NCI-H446 treated with DMSO at 0.1 percent for 48 hours (cell line): ENCODE measurements at places on chromosomes 5 and 9.

DNA sequence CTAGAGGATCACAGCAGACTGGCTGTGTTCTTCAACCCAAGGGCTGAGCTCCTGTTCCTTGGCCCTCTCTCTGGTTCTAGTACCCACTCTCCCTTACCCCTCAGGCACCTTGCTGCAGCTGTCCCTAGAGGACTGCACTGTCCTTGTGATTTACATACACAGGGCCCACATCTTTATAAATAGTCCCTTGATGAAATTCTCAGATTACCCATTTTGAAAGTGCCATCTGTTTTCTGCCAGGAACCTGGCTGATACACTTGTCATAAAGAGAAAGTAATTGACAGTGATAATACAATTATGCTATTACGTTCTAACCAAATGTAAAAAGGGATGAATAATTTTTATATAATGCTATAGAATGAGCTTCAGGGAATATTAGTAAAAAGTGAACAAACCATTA is 16.5 kb upstream of the SPARC start:
- no peak for DNase-seq

- no peak for DNase-seq
Measured at GRCh38 chr5:143308731-143309130, 94.8 kb downstream of the NR3C1 start.

DNA sequence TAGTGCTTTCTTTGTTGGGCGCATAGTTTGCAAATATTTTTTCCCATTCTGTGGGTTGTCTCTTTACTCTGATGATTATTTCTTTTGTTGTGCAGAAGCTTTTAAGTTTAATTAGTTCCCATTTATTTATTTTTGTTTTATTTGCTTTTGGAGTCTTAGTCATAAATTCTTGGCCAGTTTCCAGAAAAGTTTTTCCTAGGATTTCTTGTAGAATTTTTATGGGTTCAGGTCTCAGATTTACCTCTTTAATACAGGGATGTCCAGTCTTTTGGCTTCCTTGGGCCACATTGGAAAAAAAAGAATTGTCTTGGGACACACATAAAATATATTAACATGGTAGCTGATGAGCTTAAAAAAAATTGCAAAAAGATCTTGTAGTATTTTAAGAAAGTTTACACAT is 122.0 kb downstream of the WDR70 start:
- no peak for DNase-seq

DNA sequence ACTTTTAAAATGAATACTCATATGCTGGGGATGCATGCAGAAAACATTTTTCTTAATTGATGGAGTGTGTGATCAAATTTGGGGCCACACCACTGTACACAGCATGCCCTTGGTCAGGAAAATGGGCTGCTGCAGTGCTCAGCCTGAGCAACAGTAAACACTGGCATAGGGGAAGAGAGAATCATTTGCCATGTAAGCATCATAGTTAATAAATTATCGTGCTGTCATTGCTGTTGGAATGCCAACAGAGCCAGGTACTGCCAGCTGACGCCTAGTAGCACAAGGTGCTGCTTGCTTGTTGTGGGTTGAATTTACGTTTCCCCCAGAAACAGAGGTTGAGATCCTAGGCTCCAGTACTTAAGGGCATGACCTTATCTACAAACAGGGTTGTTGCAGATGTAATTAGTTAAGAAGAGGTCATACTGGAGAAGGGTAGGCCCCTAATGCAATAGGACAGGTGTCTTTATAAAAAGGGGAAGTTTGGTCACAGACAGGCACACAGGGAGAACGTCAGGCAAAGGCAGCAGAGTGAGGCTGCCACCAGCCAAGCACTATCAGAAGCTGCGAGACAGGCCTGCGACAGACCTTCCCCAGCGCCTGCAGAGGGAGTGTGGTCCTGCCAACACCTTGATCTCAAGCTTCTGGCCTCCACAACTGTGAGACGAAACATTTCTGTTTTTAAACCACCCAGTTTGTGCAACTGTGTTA is 25.3 kb downstream of the DAP start:
- DNase-seq, result peak; percentile 47

- DNase-seq, result no peak
Measured at GRCh38 chr5:96347502-96348292, 85.4 kb downstream of the PCSK1 start.

- DNase-seq, result no peak
Measured at GRCh38 chr5:14665101-14665822, 744 bp downstream of the OTULIN start.

GRCh38 chr9:129414377-129414992 is 206.4 kb downstream of the C9orf50 start:
- no peak for DNase-seq

DNA sequence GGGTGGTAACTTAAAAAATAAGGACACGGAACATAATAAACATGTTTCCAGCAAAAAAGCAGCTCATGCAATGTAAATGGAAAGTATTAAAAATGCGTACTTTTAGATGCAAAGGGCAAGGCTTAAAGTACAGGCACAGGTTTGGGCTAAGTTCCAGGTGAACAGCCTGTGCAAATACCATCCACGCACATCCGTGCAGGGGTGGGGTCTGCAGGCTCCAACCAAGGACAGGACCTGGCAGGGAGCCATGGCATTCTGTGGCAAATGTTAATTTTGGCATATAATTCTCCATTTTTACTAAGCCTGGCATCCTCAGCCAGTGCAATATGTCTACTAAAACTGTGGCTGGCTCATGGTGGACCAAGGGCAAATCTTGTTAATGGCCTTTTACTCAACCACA is 365.8 kb upstream of the DAP start:
- DNase-seq, result peak; percentile 97

DNA sequence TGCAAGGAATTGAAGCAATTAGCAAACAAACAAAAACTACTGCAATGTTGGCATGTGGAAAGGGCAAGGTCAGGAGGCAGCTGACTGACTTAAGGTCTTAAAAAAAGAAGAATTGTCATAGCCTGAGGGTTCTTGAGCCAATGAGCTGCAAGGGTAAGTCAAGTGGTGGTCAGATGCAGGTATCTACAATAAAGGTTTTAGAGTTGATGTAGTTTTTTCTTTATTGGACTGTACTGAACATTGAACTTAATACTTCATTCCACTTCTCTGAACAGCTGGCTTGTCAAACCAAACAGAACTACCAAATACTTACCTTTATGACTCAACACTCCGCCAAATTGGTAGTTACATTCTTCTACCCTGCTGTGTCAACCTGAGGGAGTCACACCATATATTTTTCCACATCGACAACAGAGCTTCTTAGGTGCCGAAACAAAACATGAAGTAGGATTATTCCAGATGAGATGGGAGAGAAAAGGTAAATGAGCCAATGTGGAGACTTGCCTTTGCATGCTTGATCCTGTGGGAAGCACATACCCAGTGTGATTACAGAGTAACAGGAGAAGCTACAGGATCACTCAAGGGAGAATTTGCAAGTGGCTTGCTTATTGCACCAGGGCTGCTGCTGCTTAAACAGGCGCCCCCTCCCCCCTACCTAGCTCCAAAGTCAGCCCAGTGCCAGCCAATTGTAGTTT is 35.3 kb downstream of the EQTN start:
- no peak for DNase-seq

GRCh38 chr5:119541716-119542115 is 87.6 kb upstream of the FAM170A start:
- no peak for DNase-seq

DNA sequence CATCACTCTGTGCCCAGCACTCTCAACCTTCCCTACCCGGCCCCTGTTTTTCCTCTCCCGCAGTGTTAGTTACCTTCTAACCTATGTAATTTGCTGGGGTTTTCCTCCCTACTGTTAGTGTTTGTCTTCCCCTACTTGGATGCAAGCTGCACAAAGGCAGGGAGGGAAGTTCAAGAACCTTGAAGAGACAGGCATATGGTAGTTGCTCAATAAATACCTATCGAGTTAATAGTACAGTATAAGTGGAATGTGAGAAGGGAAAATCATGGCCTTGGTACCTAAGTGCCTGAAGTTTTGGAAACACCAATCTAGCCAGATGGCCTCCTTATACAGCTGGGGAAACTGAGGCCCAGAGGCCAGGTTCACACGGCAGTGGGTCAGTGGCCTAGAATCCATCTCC is 24.2 kb downstream of the PDGFRB start:
- DNase-seq, result no peak

GRCh38 chr5:68007451-68007850 is 208.1 kb upstream of the PIK3R1 start:
- DNase-seq, result no peak

DNA sequence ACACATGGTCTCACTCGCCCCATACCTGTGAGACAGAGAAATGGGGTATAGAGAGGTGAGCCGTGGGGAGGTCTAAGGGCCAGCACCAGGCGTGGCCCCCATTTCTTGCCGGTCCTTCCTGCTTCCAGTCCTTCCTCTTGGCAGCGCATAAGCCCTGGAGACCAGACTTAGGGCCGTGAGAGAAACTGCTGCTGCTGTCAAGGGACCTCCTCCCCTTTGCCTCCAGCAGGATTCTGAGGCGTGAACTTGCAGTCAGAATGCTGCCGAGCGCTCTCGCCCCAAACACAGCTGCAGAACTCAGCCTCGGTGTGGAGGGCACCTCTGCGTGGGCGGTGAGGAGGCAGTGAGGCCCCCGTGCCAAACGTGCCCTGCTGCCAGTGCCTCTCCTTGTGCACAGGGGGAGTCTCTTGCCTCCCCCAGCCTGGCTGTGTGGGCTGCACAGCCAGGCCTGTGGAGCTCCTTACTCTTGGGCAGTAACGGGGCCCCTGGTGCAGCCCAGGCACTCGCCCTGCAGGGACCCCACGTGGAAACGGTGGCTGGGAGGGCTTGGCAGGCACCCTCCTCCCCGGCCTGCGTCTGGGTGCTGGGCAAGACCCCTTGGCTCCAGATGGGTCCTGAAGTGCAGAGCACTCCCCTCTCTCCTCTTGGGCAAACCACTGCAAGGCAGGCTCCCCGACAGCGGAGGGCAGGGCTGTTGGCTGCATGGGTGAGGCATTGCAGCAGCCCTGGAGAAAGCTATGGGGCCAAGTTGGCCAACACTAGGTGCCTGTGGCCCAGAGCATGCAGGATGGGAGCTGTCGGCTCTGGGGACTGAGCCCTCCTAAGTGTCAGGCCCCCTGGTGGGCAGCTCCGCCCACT is 85.4 kb downstream of the RXRA start:
- no peak for DNase-seq

DNA sequence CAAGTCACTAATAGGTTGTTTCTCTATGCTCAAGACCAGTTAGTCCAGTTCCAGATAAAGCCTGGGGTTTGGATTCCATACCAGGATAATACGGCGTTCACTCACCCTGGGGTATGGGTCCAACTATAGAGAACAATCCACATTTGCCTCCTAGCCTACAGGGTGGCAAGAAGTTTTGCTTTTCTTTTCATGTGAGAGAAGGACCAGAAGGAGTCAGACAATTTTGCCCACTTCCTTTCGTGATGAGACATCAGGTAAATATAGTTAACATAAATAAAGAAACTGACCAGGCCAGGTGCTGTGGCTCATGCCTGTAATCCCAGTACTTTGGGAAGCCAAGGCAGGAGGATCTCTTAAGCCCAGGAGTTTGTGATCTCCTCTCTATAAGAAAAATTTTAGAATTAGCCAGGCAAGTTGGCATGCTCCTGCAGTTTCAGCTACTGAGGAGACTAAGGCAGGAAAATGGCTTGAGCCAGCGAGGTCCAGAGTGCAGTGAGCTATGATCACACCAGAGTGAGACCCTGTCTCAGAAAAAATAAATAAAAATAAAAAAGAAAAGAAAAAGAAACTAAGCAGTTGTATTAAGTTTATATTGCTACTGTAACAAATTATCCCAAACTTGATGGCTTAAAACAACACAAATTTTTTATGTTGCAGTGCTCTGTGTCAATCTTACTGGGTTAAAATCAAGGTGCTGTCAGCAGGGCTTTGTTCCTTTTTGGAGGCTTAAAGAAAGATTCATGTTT is 7.5 kb upstream of the REEP5 start:
- no peak for DNase-seq

- no peak for DNase-seq
Measured at GRCh38 chr9:114592356-114592755, 4.8 kb downstream of the ATP6V1G1 start.

DNA sequence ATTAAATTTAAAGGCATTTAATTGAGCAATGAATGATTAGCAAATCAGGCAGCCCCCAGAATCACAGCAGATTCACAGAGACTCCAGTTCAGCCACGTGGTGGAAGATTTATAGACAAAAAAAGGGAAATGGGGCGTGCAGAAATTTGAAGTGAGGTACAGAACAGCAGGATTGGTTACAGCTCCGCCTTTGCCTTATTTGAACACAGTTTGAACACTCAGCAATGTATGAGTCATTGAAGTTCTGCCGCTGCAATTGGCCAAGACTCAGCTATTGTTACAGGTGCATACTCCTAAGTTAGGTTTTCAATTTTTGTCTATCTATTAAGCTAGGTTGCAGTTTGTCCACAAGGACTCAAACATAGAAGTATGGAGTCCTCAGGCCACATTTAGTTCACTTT is 157.7 kb upstream of the SLC12A2 start:
- DNase-seq, result no peak

GRCh38 chr9:124780060-124780756 is 3.3 kb downstream of the OLFML2A start:
- no peak for DNase-seq

DNA sequence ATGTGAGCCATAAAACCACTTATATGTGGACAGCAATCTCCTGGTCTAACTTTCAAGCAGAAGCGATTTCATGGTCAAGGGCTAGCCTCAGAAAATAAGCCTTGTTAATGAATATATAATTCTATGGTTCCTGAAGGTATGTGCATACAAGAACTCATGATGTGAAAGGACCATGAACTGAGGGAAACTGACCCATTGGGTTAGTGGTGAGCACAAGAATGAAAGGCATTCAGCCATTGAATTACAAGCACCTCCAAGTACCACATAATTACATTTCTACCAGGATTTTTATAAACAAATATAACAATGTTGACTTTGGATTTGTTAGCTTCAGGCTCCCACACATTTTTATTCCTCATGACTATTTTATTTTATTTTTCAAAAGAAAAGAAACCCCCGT is 459.0 kb downstream of the TLE4 start:
- DNase-seq, result no peak

GRCh38 chr9:123834889-123835562 is 94.9 kb downstream of the DENND1A start:
- no peak for DNase-seq

GRCh38 chr5:1648806-1649205 is 125.0 kb upstream of the LPCAT1 start:
- DNase-seq, result no peak

- DNase-seq, result no peak
Measured at GRCh38 chr9:137461663-137462395, 2.7 kb upstream of the NSMF start.

DNA sequence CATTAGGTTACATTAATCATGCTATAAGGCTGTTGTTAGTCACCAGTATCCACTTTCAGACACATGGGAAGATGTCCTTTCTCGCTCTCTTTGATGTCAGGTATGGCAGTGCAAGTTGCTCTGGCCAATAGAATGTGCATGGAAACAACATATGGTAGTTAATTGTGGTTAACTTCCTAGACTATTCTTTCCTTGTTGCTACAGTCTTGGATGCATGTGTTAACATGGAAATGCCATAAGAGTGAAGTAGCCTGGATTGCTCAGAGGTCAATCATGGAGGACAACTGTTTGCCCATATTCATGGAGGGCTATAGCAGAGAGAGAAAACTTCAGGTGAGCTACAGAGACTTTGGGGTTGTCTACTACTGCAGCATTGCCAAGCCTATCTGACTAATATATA is 245.8 kb upstream of the GAS1 start:
- DNase-seq, result no peak

GRCh38 chr9:130101915-130102314 is 48.2 kb downstream of the GPR107 start:
- no peak for DNase-seq

- no peak for DNase-seq
Measured at GRCh38 chr9:107218829-107219485, 64.1 kb upstream of the RAD23B start.
